ENCODE measurements at places on chromosomes 2 and 18. TPM values are rescaled to one million over a fixed set of nuclear protein-coding genes. Genes with fewer than 3 reads are reported as not detected.

The HTRA2 gene
- total RNA-seq = 40.0 TPM

The POTEJ gene
- total RNA-seq = not detected

The HPCAL1 gene
- 9.4 TPM for total RNA-seq

The LRRC30 gene
- not detected for total RNA-seq

The GCG gene
- total RNA-seq = not detected

The MRPL53 gene
- total RNA-seq = 31.8 TPM

The PAX8 gene
- 1.6 TPM for total RNA-seq

The WNT6 gene
- 1.1 TPM for total RNA-seq

Data from placental epithelial cell (primary cell).